ENCODE measurements at places on chromosomes 7 and 10.

- DNase-seq: no peak
Observed at GRCh38 chr10:8063128-8063908, 8.8 kb downstream of the GATA3 start.

DNA sequence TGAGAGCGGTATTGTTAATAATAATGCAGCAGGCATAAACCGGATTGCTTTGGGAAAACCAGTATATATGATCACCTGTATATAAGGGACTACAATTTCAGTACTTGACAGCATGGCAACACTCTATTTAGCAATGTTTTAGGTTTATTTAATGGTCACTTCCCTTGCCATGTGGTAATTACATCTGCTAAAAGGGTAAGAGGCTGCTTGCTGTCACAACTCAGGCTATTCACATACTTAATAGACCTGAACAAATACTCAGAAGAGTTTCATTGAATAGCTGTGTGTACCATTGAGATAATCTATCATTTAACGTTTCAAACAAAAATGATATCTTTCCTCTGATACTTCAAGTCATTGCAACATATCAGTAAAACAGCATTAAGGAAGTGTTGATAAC, 90.1 kb downstream of the PCDH15 start:
- DNase-seq: no peak

- no peak for DNase-seq
Observed at GRCh38 chr10:112526906-112527305, 79.9 kb downstream of the VTI1A start.

GRCh38 chr7:79949778-79950177, 184.9 kb upstream of the GNAI1 start:
- no peak for DNase-seq

DNA sequence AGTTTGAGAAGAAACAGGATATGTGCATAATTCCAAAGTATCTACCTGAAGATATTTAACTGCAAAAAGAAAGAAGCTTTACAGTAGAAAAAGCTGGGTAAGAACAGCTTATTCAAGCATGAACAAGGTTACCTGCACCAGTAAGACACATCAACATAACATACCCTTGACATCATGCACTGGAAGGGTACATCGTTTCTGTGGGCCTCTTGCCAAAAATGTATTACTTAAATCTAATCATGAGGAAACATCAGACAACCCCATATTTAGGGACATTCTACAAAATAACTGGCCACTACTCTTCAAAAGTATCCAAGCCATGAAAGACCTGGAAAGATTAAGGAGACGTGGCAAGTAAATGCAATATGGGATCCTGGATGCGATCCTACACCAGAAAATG, 18.9 kb downstream of the TPK1 start:
- DNase-seq: no peak

- no peak for DNase-seq
Observed at GRCh38 chr7:143018931-143019330, 8.0 kb downstream of the OR9A2 start.

DNA sequence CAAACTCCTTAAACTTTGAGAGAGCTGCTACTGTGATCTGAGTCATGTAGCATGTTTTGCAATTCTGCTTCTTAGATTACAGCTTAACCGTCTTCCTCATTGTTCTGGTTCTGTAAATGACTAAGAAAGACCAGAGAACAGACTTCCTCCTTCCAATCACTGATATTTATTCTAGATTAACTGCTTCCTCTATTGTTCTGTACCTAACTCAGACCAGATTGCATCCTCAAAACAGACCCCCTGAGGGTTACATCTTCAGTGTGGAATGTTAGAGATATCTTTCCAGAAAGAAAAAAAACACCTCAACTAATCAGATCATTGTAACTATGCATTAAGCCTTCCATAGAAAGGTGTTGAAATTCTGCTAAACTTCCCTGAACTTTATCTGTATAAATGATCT, 5.7 kb upstream of the PIP start:
- peak; percentile 49 for DNase-seq

Measured in KBM-7 (cell line).